ENCODE measurements at places on chromosomes 16 and 17.

GRCh38 chr16:27925612-27926011, 137.9 kb downstream of the GSG1L start:
- DNase-seq = no peak

DNA sequence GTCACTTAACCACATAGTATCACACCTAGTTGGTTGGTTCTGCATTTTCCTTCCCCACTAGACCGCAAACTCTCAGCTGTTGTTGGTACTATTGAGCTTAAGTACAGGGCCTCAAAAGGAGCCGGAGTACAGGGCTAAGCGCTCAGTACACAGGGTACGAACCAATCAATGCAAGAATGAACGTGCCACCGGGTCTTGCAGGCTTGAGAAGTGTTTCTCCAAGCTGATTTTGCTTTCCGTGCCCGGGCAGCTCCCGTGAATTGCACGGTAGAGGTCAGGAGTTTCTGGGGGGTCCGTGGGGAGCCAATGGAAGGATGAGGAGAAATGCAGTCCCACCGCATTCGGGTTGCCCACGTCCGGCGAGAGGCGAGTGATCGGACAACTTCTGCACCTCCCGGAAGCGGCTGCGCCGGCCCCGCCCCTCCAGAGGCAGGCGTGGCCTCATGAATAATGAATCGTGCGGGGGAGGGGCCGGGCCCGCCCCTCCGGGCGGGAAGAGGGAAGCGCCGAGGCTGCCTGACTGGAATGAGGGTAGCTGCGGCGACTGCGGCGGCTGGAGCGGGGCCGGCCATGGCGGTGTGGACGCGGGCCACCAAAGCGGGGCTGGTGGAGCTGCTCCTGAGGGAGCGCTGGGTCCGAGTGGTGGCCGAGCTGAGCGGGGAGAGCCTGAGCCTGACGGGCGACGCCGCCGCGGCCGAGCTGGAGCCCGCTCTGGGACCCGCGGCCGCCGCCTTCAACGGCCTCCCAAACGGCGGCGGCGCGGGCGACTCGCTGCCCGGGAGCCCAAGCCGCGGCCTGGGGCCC, at the start of gene SNTB2:
Gene SNTB2, plus strand, starts transcription at position 523 of the 804 bp plus-strand sequence. Its CDS starts 3 bp downstream, at position 526.
- DNase-seq = peak; percentile 90

DNA sequence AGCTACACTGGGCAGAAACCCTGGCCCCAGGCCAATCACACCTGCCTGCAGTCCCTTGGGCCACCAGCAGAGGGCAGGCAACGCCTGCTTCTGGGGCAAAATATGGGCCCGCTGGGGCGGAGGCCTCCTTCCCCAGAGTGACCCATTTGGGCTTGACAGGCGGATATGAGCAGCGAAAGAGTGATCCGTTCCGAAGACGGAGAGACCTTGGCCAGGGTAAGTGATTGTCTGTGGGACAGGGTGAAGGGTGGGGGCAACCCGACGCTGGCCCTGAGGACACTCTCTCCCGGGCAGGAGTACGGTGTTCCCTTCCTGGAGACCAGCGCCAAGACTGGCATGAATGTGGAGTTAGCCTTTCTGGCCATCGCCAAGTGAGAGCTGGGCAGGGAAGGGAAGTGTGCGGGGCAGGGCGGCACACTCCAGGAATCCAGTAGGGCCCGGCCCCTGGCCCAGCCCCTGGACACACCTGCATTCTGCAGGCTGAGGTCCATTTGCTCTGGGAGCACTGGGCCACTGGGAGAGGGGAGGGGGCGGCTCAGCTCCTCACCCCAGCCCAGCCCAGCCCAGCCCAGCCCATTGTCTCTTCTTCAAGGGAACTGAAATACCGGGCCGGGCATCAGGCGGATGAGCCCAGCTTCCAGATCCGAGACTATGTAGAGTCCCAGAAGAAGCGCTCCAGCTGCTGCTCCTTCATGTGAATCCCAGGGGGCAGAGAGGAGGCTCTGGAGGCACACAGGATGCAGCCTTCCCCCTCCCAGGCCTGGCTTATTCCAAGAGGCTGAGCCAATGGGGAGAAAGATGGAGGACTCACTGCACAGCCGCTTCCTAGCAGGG, 3.5 kb upstream of the NHERF1 start:
- DNase-seq = peak; percentile 88

GRCh38 chr17:67208232-67208631, 36.8 kb downstream of the HELZ start:
- no peak for DNase-seq

DNA sequence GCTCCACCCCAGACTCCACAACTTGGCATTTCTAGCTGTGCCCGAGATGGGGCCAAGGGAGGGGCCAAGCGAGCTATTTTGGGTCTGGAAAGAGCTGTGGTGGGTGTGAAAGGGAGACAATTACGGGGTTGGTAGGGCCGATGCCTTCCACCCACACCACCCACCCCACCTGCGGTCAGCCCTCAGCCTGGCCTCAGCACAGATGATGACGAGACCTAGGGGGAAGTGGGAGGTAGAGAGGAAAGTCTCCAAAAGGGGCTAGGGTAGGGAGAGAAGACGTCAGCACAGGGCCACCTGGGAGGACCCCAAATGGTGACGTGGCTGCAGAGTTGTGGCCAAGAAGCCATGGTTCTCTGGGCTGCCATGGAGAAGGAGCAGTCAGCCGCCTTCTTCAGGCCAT, 83.1 kb downstream of the SDK2 start:
- DNase-seq = no peak

DNA sequence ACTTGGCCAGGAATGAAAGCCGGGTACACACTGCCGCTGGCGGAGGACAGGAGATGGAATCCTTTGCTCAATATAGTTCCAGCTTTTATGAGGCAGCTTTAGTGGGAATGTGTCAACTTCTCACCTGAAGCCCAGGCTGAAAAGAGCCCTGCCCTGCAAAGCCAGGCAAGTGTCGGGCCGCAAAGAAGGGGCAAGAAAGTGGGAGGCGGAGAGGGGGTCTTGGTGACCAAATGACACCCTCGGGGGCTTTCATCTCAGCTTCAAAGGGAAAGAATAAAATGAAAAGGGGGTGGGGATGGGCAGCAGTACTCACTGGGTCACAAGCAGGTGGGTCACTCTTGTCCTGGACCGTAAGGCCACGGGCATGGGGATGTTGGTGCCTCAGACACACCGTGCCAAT, 62.9 kb downstream of the C16orf95 start:
- no peak for DNase-seq

DNA sequence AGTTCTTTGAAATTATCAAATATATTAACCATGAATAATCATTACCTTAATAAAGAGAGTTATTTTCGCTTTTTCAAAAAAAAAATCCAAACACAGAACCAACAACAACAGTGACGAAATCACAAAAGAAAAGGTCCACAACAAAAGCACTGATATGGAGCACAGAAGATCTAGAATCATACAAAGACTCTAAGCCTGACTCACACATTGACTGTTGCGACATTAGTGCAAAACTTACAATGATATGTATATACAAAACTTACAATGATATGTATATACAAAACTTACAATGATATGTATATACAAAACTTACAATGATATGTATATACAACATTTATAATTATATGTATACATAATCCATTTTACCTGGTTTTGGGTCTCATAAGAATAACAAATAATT, 117.7 kb downstream of the USP22 start:
- no peak for DNase-seq

- peak; percentile 43 for DNase-seq
Observed at GRCh38 chr17:69103557-69104233, 38.0 kb downstream of the ABCA6 start.

DNA sequence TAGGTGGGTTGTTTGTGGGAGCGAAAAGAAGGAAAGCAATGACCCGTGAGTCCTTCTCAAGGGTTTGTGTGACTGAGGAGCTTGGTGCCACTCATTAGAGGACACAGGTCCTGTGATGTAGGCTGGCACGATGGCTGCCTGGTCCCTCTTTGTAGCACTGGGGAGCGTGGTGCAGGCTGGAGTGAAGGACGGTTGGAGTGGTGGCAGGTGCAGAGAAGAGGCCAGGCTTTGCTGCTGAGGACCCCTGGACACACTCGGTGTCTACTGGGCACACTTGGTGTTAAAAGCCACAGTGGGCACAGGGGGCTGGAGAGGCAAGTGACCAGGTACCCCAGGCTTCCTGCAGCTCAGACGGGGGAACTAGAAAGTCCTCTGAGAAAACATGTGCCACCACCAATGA, 106.0 kb downstream of the NTN1 start:
- no peak for DNase-seq

- DNase-seq = no peak
Observed at GRCh38 chr17:2689411-2690164, 22.0 kb downstream of the CLUH start.

DNA sequence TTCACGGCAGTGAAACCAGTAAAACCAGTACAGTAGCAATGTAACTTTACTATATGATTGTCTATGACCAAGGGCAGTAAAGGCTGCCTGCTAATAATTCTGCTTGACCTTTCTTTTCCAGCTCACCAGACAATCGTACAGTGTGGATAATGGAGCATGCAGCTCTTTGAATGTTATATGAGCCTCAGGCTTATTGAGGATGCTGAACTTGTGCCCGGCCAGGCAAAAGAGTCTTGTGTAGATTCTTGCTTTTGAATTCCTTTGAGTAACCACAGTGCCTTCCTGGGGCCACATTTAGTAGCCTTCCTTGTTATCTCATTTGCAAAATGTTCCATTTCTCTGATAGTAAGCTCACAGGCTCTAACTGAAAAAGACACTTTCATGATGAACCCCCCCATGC, 131.8 kb downstream of the CDH11 start:
- no peak for DNase-seq

DNA sequence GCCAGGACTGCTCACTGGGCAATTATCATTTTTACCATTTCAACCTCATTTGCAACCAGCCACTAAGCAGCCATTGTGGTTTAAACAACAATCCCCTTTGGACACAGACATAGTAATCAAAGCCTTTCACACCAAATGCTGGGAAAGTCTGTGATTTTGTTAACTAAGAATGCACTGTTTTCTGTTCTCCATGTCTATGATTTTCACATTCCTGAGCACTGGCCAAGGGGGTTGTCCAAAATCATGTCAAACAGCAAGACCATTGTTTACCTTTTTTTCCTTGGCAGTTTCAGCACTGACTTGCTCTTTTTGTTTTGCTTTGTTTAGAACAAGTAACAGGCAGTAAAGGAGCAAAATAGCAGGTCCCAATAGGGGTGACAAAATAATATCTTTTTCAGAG, 106.3 kb upstream of the SIAH1 start:
- no peak for DNase-seq

GRCh38 chr16:69277413-69277812, 33.7 kb upstream of the VPS4A start:
- DNase-seq = no peak

DNA sequence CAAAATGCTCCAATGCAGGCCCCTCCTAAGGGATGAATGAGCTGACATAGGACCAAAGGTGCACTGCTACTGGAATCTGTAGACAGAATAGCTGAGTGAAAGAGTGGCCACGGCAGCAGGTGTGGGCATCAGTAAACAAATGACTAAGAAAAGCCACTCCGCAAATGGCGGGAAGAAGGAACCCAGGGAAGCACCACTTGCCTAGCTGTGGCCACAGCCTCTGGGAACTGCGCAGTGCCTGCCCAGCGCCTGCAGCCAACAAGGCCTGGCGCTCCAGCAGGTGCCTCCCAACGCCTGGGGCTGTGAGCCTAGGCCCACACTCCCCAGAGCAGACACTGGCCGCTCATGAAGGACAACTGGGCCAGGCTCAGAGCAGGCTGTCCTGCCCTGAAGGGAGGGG, 11.8 kb downstream of the PEMT start:
- DNase-seq = no peak

- peak; percentile 90 for DNase-seq
Observed at GRCh38 chr16:85463672-85464382, 149.3 kb upstream of the GSE1 start.

DNA sequence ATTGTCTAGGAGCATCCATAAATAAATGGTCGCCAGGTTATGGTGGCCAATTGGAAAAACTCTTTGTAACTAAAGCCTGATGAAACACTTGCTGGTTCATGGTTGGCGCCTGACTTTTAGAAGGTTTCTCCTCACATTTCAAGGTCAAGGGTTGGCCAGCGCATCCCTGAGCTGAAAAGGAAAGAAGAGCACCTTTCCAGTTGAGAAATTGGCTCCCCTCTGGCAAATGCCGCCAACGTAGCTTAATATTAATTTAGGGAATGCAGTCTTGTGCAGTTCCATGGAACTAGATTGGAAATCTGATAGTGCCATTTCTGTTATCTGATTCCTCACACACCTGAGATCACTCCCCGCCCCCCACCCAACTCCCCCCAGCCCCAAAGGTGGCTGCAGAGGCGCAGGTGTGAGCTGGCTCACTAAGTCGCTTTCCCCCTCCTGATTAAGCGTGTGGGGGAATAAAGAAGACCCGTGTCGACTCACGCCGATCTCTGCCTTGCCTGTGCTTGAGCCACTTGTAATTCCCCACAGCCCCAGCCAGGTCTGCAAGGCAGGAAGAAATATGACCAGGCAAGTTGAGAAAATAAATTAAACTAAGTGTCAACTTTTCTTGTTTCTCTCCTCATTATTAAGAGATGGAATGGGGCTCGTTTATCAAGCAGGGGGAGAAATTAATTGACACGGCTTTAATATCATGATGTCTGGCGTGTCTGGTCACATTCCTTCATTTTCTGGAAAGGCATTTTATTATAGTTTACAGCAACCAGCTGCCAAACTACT, 157.7 kb downstream of the CCDC182 start:
- no peak for DNase-seq

- DNase-seq = no peak
Observed at GRCh38 chr17:6041246-6041645, 28.9 kb upstream of the WSCD1 start.

GRCh38 chr16:86826941-86827340, 248.6 kb downstream of the FOXL1 start:
- no peak for DNase-seq

DNA sequence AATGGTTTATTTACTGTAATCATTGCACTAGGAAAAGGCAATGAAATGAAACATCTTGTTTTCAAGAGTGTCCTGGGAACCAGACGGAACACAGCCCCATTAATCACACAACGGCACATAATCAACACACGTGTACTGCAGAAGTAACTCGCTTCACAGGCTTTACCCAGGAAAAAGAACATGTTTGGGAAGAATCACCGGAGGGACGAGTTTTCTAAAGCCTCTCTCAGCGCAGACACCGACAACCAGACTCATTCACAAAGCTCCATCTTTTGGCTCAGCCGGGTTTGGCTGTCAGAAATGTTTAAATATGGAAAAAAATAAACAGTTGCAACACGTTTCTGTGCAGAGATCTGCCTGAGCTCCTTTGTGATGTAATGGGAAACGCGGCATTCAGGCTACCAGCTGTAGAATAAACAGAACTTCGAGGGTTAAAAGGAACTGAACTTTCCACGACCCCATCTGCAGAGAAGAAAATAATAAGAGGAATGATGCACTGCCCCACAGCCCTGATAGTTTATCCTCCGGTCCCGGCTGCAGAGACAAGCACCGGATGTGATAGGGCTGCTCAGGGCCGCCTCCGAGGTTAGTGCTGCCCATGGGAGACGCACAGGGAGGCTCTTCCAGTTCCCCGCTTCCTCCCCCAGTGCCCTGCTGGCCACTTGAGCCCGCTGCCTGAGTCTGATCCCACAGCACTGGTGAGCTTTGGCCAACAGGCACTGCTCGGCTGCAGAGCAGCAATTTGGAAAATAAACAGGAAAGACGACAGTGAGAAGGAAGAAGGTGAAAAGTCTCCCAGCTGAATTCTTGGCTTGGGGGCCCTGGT, 119.8 kb downstream of the HIC1 start:
- no peak for DNase-seq

Measured in T47D (cell line).